ENCODE measurements at places on chromosomes 4 and X.

DNA sequence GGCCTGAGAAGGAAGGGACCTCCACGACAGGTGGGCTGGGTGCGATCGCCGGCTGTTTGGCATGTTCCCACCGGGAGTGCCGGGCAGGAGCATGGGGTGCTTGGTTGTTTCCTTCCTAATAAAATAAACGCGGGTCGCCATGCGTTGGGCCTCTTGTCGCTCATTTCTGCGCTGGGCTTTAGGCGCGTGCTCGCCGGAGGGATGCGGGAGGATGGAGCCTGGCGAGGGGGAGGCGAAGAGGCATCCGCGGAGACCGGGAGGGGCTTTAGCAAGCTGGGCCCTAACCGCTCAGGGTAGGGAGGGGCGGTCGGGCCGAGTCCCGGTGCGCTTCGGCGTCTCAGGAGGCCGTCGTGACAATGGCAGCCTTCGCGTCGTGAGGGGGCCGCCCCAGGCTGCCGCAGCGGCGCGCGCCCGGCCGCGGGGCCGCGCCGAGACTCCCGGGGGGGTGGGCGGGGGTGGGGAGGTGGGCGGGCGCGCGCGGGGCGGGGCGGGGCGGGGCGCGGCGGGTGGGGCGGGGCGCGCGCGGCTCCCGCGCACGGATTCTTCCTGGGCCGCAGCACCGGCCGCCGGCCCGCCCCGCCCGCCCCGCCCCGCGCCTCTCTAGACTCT lies 476 bp upstream of the GDI1 start:
- peaks cover 43% of the 10 kb centered on the region for H3K36me3 ChIP-seq
- peak overlapping the region; percentile 72 for H3K27ac ChIP-seq
- H3K4me3 ChIP-seq = peak overlapping the region; percentile 53
- peak; percentile 58 for DNase-seq
- no peaks in the 10 kb centered on the region for H3K27me3 ChIP-seq

DNA sequence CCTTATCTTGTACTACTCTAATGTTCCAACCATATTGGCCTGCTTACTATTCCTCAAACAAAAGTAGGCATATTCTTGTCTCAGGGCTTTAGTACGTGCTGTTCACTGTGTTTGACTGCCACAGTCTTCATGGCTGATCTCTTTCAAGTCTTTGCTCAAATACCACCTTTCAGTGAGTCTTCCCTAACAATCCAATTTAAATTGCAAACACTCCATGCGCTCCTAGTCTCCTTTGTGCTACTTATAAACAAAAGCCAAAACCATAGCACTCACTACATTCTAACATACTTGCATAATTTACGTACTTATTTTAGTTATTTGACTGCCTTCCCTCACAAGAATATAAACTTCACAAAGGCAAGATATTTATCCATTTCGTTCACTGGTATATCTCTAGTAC lies 1.7 kb upstream of the ART3 start:
- no peak overlapping the region for H3K27ac ChIP-seq
- H3K4me3 ChIP-seq = no peak overlapping the region
- no peaks in the 10 kb centered on the region for H3K27me3 ChIP-seq
- no peaks in the 10 kb centered on the region for H3K36me3 ChIP-seq
- no peak for DNase-seq

GRCh38 chr4:42280327-42281095 lies 116.8 kb upstream of the SHISA3 start:
- H3K36me3 ChIP-seq = no peaks in the 10 kb centered on the region
- H3K27me3 ChIP-seq = peaks cover 9% of the 10 kb centered on the region
- no peak overlapping the region for H3K27ac ChIP-seq
- H3K4me3 ChIP-seq = no peak overlapping the region
- H3K4me1 ChIP-seq = peaks cover 2% of the 10 kb centered on the region
- no peak for DNase-seq

DNA sequence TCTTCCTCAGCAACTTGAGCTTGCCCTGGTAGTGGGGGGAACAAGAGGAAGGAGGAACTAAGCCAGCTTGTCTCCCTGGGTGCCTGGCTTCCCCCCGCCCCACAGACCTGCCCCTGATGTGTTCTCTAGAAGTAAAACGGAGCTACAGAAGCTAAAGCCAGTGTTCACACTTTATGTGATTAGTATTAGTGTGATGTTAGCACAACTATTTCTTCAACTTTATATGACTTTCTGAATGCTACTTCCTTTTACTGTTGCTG lies 10.7 kb downstream of the RGS12 start:
- H3K27ac ChIP-seq = no peak overlapping the region

DNA sequence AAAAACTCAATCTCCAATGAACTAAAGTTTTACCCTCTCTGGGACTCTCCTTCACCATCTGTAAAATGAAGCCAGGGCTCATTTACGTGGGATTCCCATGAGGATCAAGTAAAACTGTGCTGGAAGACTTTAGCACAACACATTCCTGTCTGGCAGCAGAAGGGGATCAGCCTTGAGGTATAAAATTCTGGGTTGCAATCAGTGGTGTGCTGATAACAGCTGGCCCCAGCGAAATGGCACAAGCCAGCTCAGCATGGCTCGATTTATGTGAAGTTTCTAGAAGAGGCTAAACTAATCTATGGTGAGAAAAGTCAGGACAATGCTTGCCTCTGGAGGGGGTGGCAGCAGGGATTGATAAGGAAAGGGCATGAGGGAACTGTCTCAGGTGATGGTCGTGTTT lies 28.4 kb downstream of the ZNF630 start:
- H3K27me3 ChIP-seq = no peaks in the 10 kb centered on the region
- H3K36me3 ChIP-seq = no peaks in the 10 kb centered on the region
- no peak overlapping the region for H3K4me3 ChIP-seq
- no peak for DNase-seq
- no peak overlapping the region for H3K27ac ChIP-seq
- H3K4me1 ChIP-seq = no peaks in the 10 kb centered on the region

- H3K4me3 ChIP-seq = no peak overlapping the region
- H3K36me3 ChIP-seq = no peaks in the 10 kb centered on the region
- no peaks in the 10 kb centered on the region for H3K4me1 ChIP-seq
These were observed 45.2 kb downstream of the ANXA5 start for GRCh38 chr4:121651597-121651996.

DNA sequence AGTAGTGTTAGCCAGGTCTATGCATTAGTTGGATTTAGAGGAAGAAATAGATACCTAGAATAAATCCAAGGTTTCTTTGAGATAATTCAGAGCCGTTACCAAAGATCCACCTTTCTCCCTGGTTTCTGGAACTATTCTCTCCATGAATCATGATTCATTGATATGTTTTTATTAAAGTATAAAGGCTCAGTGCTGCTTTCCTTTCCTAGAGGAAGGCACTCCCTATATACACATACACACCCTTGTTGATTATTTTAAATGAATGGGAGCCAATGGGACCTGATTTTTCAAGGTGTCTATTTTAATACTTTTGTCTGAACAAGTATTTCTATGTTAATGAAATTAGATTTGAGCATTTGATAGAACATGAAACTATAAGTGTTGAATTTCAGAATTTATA lies 146.8 kb upstream of the SPRY1 start:
- DNase-seq = no peak
- no peak overlapping the region for H3K4me3 ChIP-seq
- H3K36me3 ChIP-seq = no peaks in the 10 kb centered on the region
- H3K4me1 ChIP-seq = no peaks in the 10 kb centered on the region
- H3K27ac ChIP-seq = no peak overlapping the region
- no peaks in the 10 kb centered on the region for H3K27me3 ChIP-seq

GRCh38 chr4:83071116-83071515 lies 36.1 kb downstream of the COPS4 start:
- DNase-seq = no peak
- H3K4me1 ChIP-seq = peaks cover 8% of the 10 kb centered on the region
- no peak overlapping the region for H3K27ac ChIP-seq
- no peaks in the 10 kb centered on the region for H3K27me3 ChIP-seq
- H3K36me3 ChIP-seq = peaks cover 64% of the 10 kb centered on the region

GRCh38 chrX:41412261-41413081 lies 34.7 kb upstream of the NYX start:
- DNase-seq = no peak
- H3K27ac ChIP-seq = no peak overlapping the region
- H3K4me3 ChIP-seq = no peak overlapping the region

DNA sequence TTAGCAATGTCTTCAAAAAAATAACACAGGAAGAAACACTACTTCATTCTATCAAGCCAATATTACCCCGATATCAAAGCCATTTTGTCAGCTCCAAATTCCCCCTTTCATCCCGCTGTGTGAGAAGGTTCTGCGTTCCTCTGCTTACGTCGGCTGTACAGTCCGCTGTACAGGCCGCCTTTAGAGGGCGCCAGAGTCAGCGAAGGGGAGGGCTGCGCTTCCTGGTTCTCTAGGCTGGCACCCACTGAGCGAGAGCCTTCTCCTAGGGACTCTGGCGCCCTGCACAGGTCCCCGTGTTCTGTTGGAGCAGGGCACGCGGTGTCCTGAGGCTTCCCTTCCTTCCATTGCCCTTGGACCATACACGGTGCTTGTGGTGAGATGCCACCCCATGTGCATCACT lies 25.3 kb upstream of the CT45A1 start:
- H3K36me3 ChIP-seq = no peaks in the 10 kb centered on the region
- H3K4me3 ChIP-seq = no peak overlapping the region
- H3K27ac ChIP-seq = no peak overlapping the region
- no peak for DNase-seq
- no peaks in the 10 kb centered on the region for H3K4me1 ChIP-seq

GRCh38 chr4:168852933-168853713 lies 156.9 kb downstream of the CBR4 start:
- H3K4me3 ChIP-seq = no peak overlapping the region
- DNase-seq = no peak
- H3K27me3 ChIP-seq = no peaks in the 10 kb centered on the region
- no peaks in the 10 kb centered on the region for H3K36me3 ChIP-seq

GRCh38 chrX:45794995-45795337 lies 594.3 kb upstream of the DIPK2B start:
- peaks cover 23% of the 10 kb centered on the region for H3K4me1 ChIP-seq
- H3K27ac ChIP-seq = no peak overlapping the region
- no peak overlapping the region for H3K4me3 ChIP-seq
- H3K27me3 ChIP-seq = no peaks in the 10 kb centered on the region
- DNase-seq = no peak

DNA sequence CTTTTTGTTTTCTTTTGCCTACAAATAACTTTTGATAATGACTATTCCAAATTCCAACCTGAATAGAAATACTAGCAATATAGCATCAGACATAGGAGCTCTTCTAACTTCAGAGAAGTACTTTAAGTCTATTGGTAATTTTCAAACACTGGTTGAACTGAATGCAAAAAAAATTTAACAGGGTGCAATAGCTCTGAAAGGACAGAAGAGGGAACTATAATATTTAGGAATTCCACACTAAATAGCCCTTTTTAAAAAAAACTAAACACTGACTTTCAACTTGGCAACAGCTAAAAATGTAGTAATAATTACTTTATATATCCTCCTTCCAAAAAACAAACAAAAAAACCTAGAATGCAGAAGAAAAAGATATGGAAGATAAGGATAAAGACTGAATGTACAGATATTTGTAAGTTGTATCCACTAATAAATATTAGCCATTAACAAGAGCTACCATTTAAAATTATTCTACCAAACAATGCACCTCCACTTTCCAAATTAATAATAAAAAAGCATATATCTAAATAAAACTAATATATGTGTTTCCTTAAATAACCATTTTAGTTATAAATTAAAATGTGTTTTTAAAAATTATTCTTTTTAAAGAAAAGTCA lies 81.4 kb downstream of the FBXW7 start:
- no peaks in the 10 kb centered on the region for H3K27me3 ChIP-seq
- H3K27ac ChIP-seq = no peak overlapping the region

- no peak overlapping the region for H3K4me3 ChIP-seq
- H3K27ac ChIP-seq = no peak overlapping the region
- no peaks in the 10 kb centered on the region for H3K36me3 ChIP-seq
- H3K4me1 ChIP-seq = no peaks in the 10 kb centered on the region
These were observed 49.8 kb upstream of the SEC24B start for GRCh38 chr4:109383823-109384222.

- no peaks in the 10 kb centered on the region for H3K4me1 ChIP-seq
- no peaks in the 10 kb centered on the region for H3K27me3 ChIP-seq
- no peak for DNase-seq
These were observed 7.2 kb upstream of the PNMA3 start for GRCh38 chrX:153049093-153049492.

GRCh38 chr4:40388239-40388638 lies 53.1 kb downstream of the CHRNA9 start:
- H3K4me3 ChIP-seq = no peak overlapping the region
- no peak for DNase-seq

DNA sequence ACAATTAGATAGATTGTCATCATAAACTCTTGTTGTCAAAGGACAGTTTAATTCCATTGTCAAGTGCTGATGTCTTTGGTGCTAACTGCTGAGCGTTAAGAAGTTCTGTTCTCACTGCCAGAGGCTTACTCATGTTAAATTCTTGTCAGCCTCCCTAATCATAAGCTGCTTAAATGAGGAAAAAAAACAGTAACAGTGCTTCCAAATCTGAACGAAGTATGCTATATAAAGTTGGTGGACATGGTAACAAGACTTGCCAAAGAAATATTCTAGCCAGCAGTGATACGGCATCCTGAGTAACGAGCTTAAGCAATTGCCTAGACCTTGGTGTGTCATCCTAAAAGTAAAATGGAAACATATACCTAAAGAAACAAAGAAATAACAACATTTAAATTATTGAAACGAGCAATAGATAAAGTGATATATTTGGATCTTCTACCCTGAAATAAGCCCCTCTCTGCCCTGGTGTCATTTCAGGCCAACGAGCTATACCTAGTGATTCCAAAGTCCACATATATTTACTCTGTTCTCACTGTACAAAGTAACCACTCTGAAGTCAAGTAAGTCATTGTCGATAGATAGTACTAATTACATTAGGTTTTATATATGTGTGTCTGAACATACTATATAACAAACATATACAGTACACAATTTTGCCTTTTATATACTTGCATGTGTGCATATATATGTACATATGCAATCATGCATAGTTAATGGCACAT lies 339.7 kb upstream of the HS3ST1 start:
- H3K27ac ChIP-seq = no peak overlapping the region
- no peak overlapping the region for H3K4me3 ChIP-seq
- H3K36me3 ChIP-seq = no peaks in the 10 kb centered on the region
- DNase-seq = no peak
- no peaks in the 10 kb centered on the region for H3K4me1 ChIP-seq
- no peaks in the 10 kb centered on the region for H3K27me3 ChIP-seq
